ENCODE measurements at places on chromosomes 13 and 19.

DNA sequence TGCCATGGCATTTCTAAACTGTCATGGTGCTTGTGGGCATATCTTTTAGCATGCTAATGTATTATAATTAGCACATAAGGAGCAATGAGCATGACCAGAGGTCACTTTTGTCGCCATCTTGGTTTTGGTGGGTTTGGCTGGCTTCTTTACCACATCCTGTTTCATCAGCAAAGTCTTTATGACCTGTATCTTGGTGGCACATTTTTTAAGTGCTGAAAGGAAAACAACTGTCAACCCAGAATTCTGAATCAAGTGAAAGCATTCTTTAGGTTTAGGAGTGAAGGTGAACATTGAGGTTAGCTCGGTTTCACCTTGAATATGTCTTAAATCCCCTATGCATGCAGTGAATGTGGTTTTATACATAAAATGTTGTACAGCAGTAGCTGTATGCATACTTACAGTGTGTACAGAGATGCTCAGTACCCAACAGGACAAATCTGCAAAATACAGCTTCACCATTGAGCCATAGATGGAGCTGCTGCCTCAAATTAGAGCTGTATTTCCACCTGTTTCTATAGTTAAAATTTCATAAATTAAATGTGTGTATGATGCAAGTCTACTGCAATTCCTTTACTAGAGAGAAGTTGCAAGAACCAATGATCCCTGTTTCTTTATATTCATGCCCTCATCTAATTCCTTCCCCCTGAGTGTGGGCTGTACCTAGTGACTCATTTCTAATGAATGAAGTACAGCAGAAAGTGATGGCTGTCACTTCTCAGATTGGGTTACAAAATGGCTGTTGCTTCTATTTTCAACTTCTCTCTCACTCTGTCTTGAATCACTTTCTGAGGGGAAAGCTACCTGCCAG is 25.2 kb upstream of the IGSF23 start:
- DNase-seq = no peak

GRCh38 chr13:77554069-77554468 is 18.6 kb downstream of the SCEL start:
- DNase-seq = no peak

DNA sequence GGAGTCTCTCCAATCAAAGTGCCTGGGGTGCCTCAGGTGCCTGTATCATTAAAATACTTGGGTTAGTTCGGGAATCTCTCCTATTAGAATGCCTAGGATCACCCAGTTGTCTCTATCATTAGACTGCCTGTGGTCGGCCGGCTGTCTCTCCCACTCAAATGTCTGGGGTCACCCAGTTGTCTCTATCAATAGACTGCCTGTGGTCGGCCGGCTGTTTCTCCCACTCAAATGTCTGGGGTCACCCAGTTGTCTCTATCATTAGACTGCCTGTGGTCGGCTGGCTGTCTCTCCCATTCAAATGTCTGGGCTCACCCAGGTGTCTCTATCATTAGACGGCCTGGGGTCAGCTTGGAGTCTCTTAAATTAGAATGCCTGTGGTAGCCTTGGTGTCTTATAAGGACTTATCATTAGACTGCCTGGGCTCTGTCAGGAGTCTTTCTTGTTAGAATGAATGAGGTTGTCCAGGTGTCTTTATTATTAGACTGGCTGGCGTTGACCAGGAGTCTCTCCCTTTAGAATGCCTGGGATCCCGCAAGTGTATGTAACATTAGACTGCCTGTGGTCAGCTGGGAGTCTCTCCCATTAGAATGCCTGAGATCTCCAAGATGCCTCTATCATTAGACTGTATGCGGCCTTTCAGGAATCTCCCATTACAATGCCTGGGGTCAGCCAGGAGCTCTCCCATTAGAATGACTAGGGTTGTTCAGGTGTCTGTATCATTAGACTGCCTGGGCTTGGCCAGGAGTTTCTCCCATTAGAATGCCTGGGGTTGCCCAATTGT is 1555.5 kb downstream of the UQCRFS1 start:
- no peak for DNase-seq

DNA sequence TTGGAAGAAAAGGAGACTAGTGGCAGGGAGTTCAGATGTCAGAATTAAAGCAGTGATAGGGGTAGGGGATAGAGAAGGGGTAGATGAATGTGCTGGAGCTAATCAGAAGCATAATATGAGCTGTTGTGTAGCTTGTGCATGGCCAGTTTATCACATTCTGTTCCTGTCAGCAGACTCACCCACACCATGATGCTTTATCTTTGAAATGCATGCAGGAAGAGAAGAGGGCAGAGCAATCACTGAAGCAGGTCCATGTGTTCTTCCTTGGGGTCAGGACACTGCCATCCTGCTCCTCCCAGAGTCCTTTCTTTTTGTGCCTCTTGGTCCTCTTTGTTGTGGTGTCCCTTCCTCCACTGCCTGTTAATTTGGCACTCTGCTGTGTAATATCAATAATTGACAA is 5.8 kb downstream of the CHAMP1 start:
- DNase-seq = no peak

GRCh38 chr19:50488389-50489194 is 11.9 kb upstream of the GARIN5A start:
- DNase-seq = no peak

- no peak for DNase-seq
Measured at GRCh38 chr13:29906432-29907011, 56.1 kb upstream of the UBL3 start.

DNA sequence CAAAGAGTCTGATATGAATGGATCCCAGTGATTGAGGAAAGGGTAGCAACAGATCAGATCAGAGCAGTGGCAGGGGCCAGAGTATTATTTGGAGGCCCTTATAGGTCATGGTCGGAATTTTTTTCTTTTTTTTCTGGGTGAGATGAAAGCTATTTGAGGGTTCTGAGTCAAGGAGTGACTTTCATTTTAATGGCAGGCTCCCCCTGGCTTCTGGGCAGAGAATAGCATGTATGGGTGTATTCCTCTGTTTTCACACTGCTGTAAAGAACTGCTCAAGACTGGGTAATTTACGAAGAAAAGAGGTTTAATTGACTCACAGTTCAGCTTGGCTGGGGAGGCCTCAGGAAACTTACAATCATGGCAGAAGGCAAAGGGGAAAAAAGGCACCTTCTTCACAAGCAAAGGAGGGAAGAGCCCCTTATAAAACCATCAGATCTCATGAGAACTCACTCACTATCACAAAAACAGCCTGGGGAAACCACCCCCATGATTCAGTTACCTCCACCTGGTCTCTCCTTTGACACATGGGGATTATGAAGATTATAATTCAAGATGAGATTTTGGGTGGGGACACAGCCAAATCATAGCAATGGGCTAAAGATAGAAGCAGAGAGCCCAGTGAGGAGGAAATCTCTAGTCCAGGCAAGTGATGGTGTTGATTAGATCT is 3.0 kb upstream of the SLC6A16 start:
- no peak for DNase-seq
